Hippocampal formation (tissue), 2 donors: ENCODE measurements at places on chromosomes 2 and 18.
A peak's percentile ranks its signal among the peaks of the same experiment; 100 is the strongest.

- DNase-seq, result peak; percentile 42
Measured at GRCh38 chr2:199462956-199463692, 5.4 kb upstream of the SATB2 start.

- DNase-seq, result no peak
Measured at GRCh38 chr18:23810396-23810795, 121.1 kb downstream of the LAMA3 start.

GRCh38 chr2:233501198-233502076 lies 65.1 kb downstream of the USP40 start:
- DNase-seq, result no peak

GRCh38 chr18:3441290-3441689 lies 8.7 kb upstream of the TGIF1 start:
- peak; percentile 10 for DNase-seq

DNA sequence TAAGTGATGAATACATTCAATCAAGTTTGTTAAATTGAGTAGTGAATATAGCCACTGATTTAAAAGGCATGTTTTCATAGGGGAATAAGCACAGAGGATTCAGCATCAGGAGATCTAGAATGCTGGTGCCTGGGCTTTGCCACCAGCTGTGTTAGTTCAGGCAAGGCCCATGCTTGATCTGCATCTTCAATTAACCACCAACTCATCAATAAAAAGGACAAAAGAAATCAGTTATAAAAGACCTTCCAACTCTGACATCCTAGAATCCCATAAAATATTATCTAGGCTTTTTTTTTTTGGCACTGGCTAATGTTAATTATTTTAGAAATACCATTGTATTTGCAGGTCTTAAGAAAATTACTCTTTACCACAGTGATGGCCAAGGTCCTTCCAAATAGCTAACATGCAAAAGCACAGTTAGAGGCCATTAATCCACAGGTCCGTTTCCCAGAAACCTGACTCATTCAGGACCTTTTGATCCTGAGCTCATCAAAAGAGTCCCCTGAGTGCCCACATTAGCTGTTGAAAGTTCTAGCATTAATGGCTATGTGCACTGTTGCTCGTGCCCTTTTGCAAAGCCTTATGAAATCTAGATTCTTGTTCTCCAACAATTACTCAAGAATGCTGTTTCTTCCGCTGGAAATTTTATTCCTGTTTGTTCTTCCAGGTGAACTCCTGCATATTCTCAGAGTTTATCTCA lies 170.0 kb downstream of the CYRIA start:
- DNase-seq, result no peak

DNA sequence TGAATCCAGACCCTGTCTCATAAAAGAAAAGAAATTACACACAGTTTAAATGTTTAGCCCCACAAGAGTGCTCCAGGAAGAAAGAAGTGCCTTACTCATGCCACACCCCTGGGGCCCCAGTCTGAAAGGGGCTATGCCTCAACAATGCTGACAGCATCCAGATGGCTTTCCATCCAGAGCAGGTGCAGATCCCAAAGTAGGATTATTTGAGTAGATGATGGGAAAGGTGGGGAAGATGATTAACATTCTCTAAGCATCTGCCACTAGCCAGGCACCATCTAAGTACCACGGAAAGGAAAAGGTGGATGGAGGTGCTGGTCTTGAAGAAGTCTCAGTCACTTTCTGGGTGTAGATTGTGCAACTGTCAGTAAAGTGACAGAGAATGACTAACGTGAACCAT lies 16.3 kb downstream of the DPYSL5 start:
- no peak for DNase-seq

DNA sequence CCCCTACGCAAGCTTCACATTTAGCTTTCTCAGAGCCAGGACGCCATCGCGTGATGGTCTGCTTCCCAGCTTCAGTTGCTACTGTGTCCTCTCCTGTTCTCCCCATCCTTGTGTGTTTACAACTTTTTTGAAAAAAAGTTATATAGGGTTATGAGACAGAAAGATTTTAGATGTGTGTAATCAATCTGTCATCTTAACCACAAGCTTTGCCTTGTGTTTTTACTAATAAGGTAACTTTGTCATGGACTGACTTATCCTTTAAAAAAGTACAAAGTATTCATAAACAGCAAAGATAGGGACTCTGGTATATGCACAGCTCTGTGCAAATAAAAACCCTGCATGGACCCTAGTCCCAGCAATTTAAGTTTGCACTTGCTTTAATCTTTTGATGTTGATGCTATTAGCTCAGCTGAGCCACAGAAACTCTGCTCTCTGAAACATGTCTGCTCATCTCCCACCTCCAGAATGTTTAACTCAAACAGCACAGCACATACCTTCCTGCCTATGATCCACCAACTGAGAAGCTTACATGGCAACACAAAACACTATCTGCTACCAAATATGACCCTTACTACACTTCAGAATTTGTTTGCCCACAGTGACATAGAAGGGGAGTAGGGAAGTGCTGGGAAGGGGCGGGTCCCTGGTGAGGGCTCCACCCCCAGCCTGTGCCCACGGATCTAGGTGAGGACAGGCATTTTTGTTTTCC lies 42.7 kb downstream of the SAP130 start:
- DNase-seq, result no peak

DNA sequence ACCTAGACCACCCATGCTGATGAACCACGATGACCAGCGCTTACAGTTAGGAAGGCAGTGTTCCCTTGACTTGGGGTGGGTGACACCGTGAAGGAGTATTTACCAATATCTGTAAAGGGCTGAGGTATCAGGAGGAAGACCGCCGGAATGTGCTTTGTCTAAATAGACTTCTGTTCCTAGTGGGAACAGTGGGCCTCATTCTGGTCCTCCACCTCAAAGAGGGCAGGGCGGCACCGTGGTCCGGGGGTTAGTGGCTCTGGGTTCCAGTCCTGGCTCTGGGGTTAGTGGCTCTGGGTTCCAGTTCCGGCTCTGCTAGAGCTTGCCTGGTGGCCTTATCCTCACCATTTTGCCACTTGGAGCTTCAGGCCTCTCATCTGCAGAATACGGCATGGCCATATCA lies 91.6 kb upstream of the SMAD2 start:
- DNase-seq, result no peak

GRCh38 chr2:18404708-18405107 lies 155.7 kb downstream of the RDH14 start:
- no peak for DNase-seq

DNA sequence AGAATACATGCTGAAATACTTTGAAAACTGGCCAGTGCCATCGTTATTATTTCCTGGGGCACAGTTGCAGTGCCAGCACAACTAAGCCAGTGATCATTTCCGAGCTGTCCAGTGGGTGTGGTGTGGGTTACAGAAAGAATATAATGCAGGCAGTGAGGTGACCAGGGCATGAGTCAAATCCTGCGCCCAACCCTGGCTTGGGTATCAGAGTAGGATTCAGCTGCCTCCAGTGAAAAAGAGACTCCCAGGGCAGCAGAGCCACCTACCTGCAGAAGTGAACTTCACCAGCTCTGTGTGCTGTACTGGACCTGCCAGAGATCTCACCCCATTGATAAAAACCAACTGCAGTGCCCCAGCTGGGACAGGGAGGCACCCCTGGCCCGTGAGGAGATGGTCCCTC lies 18.0 kb downstream of the SLC9A2 start:
- no peak for DNase-seq

GRCh38 chr2:241007880-241008710 lies 9.7 kb downstream of the SNED1 start:
- DNase-seq, result no peak

GRCh38 chr2:108936866-108937265 lies 52.2 kb downstream of the EDAR start:
- DNase-seq, result no peak

DNA sequence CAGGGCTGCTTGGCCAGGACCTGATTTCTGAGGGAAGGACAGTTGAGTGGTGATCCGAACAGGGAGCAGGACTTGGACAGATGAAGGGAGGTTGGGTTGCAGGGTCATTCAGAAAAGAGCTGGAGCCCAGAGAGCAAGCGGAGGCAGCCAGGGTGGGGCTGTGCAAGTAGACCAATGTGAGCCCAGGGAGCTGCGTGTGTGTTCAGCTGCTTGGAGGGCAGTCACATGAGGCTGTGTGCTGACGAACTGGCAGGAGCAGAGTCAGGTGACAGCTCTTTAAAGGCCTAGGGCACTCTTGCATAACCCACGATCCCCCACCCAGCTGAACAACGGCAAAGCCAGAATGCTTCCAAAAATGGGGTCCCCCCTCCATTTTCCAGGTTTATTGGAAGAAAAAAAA lies 4.6 kb upstream of the MLPH start:
- peak; percentile 17 for DNase-seq

DNA sequence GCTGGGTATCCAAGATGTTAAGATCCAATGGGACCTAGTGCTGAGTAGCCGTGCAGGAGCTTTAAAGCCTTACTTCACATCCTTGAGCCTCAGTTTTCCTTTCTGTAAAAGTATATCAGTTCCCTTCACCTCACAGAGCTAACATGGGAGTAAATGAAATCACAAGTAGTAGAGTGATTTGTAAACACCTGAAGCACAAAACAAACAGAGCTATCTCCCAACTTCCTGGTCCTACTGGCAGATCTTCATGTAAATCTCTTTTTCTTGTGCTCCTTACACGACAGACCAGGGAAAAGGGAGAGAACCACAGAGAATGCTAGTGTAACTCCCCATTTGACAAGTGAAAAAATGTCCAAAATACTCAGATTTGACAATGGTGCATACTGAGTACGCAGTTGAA lies 17.3 kb downstream of the CCDC93 start:
- no peak for DNase-seq

DNA sequence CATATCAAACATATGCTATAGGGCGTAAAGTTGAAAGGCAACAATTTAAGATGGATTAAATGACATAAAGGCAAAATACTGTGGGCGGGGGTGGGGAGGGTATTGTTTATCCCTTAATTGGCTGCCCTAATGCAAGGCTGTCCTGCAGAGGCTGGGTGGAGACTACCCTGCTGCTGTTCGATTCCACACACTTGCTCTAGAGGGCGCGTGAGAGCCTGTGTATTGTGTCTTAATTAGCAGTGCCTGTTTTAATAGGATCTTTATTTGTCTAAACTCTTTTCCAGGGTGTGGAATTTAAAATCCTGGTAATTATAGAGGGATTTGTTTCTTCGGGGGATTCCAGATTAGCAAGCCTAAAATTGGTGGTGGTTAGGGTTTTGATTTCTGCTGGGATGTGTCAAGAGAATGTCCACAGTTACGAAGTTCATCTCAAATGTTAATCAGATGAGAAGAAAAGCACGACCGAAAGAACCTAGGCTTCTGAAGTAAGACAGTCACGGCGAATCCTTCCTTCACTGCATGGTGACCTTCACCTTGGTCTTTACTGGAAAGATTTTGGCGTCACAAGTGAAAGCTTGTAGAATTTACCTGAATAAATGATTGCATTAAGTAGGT lies 103.5 kb upstream of the MAP3K20 start:
- DNase-seq, result no peak

DNA sequence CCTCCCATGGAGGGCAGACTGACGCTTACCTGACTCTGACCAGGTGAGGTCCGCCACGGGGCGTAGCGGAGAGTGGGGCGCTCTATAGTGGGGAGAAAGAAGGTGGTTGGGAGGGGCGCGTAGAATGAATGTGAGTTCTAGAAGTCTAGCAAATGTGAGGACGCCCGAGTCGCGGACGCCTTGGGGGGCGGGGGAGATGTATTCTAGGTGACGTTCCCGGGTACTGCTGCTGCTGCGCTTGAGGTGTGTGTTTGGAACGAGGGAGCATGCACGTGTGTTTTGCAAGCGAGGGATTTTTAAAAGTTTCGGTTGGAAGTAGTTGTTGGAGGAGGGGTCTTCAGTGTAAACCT lies 758 bp downstream of the RIF1 start:
- no peak for DNase-seq

- no peak for DNase-seq
Measured at GRCh38 chr2:54083445-54083844, 32.0 kb upstream of the ACYP2 start.

DNA sequence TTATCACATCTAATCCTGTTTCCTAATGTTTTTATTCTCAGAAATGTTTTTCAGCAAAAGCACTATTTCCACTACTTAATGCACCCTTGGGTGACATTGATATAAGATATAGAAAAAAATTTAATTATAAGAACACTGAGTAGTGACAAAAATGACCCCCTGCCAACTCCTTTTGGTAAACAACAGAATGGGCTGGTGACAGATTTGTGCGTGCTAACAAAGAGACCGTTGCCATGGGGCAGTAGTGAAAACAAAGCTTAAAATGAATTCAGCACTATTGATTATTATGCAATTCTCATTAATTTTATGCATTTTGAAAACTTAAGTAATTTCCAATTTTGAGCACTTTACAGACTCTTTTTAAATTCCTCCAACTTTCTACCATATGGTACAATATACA lies 33.1 kb downstream of the RDH14 start:
- no peak for DNase-seq

DNA sequence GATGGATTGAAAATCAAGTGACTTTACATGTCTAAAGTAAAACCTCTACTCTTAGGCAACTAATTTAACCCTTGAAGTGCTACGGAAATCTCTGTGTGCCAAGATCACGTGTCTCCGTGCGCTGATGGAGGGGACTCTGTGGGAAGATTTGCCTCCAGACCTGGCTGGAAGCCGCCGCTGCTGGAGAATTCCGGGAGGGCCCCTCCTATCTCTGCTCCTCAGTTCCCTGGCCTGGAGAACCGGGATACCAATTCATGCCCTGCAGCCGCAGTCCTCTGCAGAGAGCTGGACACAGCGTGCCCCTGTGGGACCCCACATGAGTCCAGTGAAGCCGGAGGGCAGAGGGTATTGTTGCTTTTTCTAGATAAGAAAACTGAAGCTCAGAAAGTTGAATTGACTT lies 126.9 kb upstream of the PXDN start:
- no peak for DNase-seq

DNA sequence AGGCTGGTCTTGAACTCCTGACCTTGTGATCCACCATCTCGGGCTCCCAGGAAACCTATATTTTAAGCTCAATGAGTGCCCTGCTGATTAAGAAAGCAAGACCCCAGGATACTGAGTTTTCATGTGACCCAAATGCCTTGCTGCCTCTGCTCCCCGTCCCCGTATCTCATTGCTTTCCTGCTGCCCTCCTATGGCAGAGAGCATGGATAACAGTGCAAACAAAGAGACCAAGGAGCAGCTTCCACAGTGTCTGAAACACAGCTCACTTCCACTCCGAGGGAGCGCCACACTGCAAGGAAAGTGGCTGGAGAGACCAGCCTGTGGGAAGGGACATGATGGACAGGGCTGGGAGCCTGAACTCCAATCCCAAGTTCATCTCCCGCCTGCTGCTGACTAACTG lies 246.8 kb downstream of the TMEM182 start:
- DNase-seq, result no peak

GRCh38 chr2:13768274-13768673 lies 864.2 kb upstream of the LRATD1 start:
- no peak for DNase-seq

DNA sequence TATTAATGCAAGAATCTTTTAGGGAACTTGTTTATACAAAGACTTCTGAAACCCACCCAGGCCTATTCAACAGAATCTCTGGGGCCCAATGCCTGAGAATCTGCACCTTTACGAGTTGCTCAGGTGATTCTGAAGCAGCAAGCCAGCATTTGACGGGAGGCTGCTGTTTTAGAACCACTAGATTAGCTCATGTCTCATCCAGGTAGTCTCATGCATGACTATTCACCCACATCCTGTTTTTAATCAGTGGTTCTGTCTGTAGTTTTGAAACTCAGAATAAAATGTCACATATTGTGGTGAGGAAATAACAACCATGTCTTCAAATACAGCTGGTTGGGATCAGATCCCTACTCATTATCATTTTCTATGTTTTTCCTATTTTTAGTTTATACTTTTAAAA lies 39.5 kb downstream of the CYTIP start:
- DNase-seq, result no peak

GRCh38 chr2:12031866-12032265 lies 285.4 kb downstream of the LPIN1 start:
- no peak for DNase-seq

- no peak for DNase-seq
Measured at GRCh38 chr2:30654404-30654803, 152.8 kb downstream of the CAPN13 start.
